ENCODE measurements at places on chromosomes 3 and 15.
A peak's percentile ranks its signal among the peaks of the same experiment; 100 is the strongest.

DNA sequence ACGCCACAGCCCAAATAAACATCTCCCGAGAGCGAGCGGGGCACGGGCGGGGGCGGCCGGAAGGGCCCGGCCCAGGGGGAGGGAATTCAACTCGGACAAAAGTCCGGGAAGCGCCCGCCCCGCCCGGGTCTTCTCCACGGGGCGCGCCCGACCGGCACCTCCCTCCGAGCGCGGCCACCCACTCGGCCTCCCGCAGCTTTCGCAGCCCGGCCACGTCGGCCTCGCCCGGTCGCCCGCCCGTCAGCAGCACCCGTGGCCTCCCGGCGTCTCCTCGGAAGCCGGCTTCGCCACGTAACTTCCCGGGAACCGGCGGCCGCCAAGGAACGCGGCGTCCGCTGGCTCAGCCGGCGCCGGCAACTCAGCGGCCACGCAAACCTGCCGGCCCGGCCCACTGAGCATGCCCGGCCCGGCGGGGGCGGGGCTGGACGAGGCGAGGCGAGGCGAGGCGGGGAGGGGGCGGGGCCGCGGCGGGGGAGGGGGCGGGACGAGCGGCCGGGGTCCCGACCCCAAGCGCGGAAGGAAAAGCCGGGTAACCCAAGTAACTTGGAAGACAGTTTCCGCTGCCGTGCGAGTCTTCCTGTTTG is at the start of gene TJP1:
TJP1 (minus strand) TSS at position 369 of the 584 bp plus-strand sequence. CDS start 440 bp downstream, outside the sequence.
- no peak for DNase-seq

DNA sequence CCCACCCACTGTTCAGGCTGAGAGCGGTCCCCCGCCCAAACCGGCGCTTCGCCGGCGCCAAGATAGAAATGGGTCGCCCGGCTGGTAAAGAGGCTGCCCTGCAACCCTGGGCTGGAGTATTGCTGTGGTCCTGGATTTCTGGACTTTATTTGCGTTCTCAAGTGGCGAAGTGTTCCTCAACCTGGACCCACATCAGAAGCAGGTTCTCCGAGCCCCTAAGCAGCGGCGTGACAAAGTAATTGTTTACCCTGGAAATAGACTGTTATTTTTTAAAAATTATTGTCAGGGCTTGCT is 481 bp upstream of the DYNC1LI1 start:
- no peak for DNase-seq

- DNase-seq, result no peak
Observed at GRCh38 chr3:109265295-109265694, 51.0 kb downstream of the DPPA2 start.

GRCh38 chr15:51460796-51461195 is 119.3 kb downstream of the GLDN start:
- DNase-seq, result no peak

DNA sequence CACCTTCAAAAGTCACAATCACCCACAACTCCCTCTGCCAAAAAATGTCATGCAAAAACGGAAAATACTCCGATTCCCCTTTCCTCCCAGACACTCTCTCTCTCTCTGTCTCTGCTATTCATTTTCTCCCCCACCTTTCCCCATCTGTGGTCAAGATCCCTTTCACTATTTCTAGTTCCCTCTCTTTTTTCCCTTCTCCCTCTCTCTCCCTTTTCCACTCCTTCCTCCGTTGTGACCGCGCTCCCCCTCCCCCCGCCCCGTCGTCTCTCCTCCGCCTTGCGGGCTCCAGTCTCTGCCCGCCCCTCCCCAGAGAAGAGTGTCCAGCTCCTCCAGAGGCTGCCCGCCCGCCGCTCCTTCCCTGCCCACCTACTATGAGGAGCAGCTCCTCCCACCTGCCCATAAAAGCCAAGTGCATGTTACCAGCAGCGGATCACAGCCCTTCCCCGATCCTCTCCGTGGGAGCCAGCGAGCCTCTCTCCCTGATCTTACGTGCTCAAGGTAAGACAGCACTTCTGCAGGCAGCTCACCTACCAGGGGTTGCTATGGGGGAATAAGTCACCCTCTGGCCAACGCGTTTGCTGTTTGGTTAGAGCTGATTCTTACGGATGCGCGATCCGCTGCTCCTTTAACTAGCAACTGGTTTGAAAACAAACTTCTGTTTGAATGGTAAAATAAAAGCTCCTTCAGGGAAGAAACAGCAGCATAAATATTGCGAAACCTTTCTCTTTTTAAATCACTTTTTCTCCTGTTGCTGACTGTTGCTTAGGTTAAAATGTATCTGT is at the start of gene COL8A1:
COL8A1 (plus strand) TSS at position 428 of the 782 bp plus-strand sequence. CDS start 152,089 bp downstream, outside the sequence.
- no peak for DNase-seq

GRCh38 chr3:141575879-141576743 is 89.3 kb downstream of the RASA2 start:
- peak; percentile 32 for DNase-seq

DNA sequence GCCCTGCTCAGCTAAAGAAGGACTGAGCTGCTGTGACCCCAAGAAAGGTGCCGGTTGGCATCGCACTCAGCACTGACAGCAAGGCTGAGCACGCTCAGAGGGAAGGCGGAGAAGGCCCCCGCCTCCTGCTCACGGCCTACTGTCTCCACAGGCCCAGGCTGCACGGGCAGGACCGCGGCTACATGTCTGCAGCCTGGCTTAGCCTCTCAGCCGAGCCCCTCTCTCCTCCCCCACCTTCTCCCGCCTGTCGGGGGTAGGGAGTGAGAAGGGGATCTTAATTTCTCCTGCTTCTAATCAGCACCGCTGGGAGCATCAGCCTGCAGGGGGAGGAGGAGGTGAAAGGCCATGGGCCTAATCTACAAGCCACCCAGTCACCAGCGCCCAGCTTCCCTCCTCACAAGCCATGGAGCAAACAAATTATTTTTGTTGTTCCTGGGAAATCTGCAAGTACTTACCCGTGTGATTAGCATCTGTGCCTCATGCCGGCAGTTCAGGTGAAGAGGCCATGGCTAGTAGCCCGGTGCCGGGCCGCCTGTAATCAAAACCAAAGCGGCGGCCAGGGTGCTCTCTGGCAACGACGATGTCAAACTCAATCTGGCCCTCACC is 68.1 kb downstream of the EPHB3 start:
- no peak for DNase-seq

DNA sequence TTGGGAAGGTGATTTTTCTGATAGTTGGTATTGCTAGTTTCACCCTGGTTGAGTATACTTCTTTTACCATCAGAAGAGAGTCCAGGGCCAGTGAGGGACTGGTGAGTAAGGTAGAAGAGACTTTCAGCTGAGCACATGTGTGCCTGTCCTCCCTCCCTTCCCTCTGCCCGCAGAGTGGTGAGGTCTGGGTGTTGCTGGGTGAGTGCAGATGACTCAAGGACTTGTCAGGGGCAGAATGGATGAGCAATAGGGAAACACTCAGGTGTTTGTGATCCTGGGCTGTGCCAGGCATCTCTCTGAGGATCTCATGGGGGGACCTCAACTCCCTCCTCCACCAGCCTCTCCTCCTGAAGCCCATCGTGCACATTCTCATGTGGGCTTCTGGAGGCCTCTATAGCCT is 76.0 kb upstream of the GSK3B start:
- DNase-seq, result no peak

DNA sequence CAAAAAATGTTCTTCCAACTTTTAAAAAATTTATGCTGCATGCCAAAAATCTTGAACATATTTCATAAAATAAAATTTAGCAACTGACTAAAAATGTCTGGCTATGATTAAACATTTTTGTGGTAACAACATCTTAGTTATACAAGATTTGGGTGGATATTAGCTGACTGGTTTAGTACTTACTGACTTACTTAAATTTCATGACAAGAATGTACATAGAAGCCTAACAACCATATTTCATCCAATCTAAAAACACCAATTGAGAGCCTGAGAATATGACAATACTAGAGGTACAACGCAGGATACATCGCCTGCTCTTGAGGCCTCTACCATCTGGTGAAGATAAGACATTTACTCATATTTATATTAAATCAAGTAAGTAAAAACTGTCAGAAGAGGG is 34.6 kb downstream of the GNB4 start:
- DNase-seq, result no peak

GRCh38 chr3:137409584-137409983 is 354.5 kb upstream of the SOX14 start:
- DNase-seq, result no peak

DNA sequence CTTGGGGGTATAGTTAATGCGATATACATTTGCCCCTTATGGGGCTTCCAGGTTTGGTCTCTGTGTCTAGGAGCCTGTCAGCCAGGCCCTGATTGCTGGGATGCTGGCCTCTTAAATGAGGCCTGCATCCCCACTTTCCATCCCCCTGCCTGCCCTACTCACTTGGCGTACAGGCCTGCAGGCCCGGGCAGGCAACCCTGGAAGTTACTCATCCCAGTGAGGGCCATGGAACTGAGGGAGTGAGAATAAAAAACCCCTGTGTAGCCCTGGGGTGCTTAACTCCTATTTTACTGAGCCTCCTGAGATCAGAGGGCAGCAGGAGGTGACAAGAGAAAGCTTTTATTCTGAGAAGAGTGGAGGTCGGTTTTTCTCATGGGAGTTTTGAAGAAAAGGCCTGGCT is 2.0 kb downstream of the DISP2 start:
- DNase-seq, result no peak

DNA sequence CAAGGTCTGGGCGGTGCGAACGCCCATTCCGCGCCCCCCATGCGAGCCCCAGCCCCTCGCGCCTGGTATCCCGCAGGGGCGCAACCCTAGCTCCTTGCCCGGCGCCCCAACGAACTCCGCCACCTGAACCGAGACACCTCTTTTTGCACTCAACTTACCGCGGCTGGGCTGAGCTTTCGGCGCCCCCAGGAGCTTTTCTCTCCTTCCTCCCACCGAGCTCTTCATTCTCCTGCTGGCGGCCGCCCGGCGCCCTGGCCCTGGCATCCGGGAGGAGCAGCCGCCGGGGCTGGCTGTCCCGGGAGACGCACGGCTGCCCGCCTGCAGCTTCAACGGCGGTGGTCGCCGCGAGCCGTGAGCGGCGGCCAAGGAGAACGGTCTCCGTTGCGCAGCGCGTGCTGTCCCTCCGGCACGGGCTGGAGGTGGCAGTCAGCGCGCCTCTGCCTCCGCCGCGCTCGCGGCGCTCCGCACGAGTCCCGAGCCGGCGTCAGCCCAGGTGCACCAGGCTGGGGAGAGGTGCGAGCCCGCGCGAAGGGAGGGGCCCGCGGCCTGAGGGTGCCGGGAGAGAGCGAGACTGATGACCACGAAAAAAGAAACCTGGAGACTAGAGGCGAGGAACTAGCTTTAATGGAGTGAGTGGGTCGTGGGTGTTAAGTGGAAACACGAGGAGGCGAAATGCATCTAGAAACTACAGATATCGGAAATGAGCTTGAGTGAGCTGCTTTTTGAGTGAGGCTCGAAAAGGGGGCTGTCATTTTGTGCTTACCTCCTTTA is 621.5 kb upstream of the ZNF385D start:
- DNase-seq, result no peak

GRCh38 chr3:5143464-5143863 is 21.4 kb downstream of the ARL8B start:
- no peak for DNase-seq

GRCh38 chr3:112847692-112848091 is 1.0 kb upstream of the CD200R1L start:
- DNase-seq, result peak; percentile 63

DNA sequence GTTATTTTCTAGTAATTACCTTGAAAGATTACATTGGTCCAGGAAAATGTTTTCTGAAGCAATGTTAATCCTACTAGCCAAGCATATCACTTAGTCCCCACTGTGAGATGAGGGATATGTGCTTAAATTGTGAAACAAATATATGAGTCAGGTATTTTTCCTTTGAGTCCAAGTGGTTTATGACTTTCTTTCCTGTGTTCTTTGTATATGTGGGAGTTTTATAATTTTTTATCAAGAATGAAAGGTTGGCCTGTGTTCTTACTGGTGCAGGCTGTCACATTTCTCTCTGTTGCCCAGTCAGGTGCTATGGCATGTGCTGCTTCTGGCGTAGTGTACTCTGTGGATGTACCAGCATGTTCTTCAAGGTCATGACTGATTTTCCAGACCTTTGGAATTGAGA is 147.4 kb downstream of the CMSS1 start:
- DNase-seq, result no peak

DNA sequence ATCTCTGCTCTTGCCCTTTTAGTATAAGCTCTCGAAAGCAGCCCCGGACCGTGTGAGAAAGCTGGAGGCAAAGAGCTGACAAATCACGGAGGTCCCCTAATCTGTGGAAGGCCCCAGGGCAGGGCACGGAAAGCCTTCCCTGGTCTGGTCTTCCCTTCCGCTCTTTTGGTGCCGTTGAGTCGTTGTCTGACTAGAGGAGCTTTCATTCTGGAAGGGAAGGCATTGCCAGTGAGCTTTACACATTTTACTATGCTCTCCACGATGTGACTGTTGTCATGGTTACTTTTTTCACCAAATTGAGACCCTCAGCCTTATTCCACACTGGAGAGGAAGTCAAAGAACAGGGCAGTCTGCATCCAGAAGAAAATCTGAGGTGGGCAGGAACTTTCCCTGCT is 71.7 kb downstream of the CYP19A1 start:
- no peak for DNase-seq

DNA sequence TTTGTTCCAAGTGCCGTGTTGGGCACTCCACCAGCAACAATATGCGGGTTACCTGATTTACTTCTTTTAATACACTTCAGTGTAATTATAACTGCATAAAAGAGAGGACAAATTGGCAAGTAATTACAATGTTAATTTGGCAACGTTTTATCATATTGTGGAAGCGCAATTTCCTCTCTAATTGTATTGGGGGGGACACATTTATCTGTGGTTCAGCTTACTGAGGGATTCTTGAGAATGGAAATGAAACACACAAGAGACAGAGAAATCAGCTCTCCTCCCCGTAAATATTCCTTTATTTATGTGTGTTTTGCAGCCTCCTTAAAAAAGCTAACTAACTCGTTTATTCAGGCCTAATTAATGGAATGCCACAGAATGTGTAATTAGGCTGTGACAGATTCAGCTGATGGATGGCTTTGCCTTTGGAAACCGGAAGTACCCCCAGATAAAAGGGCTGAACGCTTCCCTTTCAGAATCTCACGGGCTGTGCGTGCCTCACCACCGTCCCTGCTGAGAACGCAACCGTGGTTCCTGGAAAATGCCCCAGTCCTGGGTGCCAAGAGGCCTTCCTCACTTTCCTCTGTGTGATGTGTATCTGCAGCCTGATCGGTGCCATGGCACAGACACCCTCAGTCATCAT is 247.1 kb upstream of the ST8SIA2 start:
- DNase-seq, result no peak

DNA sequence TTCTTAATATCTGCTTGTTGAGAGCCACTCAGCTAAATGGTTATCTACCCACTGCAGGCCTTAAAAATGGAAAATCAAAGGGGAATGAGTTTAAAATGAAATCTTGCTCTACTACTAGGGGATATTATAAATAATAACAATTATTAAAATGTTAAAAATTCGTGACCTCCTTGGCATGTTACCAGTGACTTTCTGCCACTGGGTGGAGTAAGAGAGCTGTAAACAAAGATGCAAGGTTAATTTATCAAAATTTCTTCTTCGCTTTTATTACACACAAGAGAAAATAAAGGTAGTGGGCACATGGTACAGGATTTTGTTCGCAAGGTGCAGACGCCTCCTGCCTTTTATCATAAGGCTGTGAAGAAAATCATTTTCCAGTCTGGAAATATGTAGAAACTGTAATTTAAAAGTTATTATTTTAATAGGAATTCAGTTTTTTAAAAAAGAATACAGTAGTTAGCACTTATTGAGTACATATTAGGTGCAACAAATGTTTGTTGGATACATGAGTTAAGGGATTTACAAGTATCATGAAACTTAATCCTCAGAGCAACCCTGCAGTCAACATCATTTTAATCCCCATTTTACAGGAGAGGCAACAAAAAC is 272.6 kb downstream of the SUCLG2 start:
- peak; percentile 43 for DNase-seq

GRCh38 chr3:5022187-5022965 is 43.1 kb downstream of the BHLHE40 start:
- DNase-seq, result no peak

Data from CD4-positive, alpha-beta T cell treated with Interleukin-10 for 1 hour (primary cell).